NCI-H1436 (cell line): ENCODE measurements at places on chromosomes 7 and 10.

- DNase-seq: no peak
These were observed 41.8 kb downstream of the APBB1IP start for GRCh38 chr10:26479766-26480492.

GRCh38 chr10:28355376-28355775 is 52.5 kb upstream of the MPP7 start:
- DNase-seq: no peak

- no peak for DNase-seq
These were observed 428.5 kb upstream of the MGMT start for GRCh38 chr10:129038522-129038921.

GRCh38 chr7:111091593-111092358 is 849 bp downstream of the LRRN3 start:
- DNase-seq: no peak

GRCh38 chr7:138699661-138700060 is 1.5 kb downstream of the SVOPL start:
- no peak for DNase-seq

- DNase-seq: no peak
These were observed 50.2 kb downstream of the CXCL12 start for GRCh38 chr10:44334621-44335184.

- no peak for DNase-seq
These were observed 9.4 kb downstream of the NUDT5 start for GRCh38 chr10:12186323-12186722.

DNA sequence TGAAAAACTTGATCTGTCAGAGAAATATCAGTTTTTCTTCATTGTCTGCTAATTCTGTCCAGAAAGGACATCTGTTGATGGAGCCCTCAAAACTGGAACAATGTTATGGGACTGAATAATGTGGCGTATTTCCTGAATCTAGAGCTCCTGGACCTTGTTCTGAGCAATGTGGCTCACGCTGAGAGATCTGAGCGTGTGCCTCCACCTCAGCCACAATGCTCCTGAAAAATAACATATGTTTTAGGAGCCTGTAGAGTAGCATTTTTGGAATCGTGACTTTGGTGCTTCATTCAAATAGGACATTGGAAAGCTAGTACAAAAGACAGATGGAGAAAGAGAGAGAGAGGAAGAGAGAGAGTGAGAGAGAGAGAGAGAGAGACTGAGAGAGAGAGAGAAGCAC is 110.3 kb downstream of the BMPER start:
- DNase-seq: no peak

DNA sequence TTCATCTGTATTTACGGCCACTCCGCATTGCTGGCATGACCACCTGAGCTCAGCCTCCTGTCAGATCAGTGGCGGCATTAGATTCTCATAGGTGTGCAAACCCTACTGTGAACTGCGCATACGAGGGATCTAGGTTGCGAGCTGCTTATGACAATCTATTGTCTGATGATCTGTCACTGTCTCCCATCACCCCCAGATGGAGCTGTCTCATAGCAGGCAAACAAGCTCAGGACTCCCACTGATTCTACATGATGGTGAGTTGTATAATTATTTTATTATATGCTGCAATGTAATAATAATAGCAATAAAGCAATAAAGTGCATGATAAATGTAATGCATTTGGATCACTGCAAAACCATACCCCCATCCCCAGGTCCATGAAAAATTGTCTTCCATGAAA is 1172.9 kb upstream of the AUTS2 start:
- no peak for DNase-seq

DNA sequence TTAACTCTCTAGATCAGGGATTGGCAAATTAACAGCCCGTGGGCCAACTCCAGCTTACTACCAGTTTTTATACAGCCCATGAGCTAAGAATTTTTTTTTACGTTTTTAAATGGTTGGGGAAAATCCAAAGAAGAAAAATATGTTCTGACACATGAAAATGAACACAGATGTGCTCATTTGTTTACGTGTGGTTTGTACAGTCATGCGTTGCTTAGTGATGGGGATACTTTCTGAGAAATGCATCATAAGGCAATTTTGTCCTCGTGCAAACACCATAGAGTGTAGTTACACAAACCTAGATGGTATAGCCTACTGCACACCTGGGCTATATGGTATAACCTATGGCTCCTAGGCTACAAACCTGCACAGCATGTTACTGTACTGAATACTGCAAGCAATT is 8.3 kb upstream of the SMKR1 start:
- DNase-seq: no peak

DNA sequence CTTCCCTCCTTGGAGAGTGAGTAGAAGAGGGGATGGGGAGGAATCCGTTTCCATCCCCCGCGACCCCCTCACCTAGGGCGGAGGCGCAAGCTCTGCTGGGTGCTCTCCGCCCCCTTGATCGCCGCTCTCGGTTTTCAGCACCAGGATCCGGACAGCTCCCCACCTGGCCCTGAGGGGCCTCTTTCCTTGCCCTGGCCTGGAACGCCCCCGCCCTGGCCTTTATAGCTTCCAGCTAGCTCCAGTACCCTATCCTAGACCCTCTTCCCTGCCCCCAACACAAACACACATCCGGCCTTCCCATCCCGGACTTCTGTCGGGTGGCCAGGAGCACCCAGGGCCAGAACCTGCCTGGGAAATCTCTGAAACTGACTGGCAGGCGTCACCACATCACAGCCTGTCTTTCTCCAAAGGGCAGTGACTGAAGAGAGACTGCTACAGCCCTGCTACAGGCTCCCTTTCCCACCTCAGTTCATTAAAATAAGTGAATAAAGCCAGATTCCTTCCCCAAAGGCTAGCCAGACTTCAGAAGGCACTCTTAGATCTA is 72.3 kb upstream of the LEP start:
- DNase-seq: no peak

DNA sequence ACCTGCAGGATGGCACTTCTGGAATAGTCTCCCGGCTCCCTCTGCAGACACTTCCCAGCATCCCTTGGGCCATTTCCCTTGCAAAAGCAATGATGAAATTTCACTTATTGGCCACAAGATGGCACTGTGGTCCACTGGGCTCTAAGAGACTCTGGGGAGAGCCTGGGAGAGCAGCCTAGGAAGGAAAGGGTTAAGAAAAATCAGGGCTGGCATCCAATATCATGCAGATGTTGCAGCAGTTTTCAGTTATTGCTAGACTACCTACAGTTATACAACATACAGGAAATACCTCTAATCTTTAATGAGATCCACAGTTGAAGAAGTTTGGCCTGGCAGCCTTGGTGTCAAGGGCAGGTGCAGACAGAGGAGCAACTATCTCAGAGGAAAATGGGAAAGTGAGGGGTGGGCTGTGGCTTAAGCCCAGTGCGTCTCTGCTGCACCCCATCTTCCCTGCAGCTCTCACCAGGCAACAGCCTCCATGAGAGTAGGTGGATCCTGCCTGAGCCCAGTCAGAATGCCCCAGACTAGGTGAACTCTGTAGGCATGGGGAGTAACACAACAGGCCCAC is 100.2 kb upstream of the PRSS58 start:
- DNase-seq: no peak

DNA sequence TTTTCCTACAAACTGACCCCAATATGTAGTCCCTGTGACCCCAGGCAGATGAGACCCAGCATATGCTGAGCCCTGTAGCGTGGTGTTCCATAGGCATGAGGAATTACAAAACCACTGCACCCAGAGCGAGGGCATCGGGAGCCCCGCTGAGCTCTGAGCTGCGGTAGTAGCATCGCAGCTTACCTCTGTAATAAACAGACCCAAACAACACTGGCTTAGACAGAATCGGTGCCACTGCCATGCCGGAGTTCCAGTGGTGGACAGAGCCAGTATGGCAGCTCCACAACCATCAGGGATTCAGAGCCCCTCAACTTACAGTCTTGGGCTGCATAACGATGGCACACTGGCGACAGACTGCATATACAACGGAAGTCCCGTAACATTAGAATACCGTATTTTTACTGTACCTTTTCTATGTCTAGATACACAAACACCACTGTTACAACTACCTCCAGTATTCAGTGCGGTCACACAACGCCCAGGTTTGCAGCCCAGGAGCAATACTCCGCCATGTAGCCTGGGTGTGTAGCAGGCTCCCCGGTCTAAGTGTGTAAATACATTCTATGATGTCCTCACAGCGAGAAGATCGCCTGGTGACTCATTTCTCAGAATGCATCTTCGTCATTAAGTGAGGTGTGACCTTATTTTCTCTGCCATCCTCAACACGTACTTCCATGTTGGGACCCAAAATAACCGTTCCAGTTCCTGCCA is 68.8 kb downstream of the PROSER2 start:
- DNase-seq: no peak

DNA sequence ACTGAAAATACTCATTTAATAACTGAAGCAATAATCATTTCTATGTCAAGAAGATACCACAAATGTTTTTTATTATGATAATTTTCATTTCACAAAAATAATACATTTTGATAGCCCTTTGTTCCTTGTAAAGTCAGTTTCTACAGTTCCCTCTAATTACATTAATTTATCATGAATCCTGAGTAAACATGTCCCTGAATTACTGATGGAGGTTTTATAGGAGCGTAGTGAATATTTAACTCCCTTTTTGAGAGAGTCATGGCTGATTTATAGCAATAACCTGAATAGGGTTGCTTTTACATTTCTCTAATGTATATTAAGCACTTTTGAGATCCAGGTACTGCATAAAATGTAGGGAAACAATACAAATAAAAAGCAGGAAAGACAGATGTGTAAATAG is 216.0 kb upstream of the DKK1 start:
- DNase-seq: no peak

DNA sequence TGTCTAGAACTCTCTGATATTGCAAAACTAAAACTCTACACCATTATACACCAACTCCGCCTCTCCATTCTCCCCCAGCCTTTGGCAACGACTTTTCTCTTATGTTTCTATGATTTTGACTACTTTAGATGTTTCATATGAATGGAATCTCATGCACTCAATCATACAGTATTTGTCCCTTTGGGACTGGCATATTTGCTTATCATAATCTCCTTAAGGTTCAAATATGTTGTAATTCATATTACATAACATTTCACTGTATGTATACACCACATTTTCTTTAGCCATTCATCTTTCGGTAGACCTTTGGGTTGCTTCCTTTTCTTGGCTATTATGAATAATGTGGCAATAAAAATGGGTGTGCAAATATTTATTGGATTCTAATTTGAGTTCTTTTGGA is 164.4 kb downstream of the ARL4A start:
- no peak for DNase-seq

GRCh38 chr7:24896031-24896501 is 83.9 kb downstream of the OSBPL3 start:
- no peak for DNase-seq

GRCh38 chr7:21671859-21672258 is 129.0 kb downstream of the DNAH11 start:
- no peak for DNase-seq

DNA sequence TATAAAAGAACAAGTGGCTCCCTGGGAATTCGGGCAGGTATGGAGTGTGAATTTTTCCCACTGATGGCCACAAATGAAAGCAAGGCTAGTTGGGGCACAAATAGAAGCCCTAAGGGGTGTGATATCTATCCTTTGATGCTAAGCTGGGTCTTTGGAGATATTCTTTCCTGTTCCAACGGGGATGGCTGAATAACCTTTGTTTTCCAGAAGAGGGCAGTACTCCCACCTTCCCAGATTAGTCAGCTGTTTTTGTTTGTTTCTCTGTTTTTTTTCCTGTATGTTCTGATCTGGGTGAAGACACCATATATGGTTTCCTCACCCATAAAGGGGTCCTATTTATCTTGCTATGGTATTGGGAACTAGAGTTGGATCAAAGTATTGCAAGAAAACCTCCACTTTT is 947.7 kb upstream of the SORCS1 start:
- DNase-seq: no peak

GRCh38 chr7:52831321-52831720 is 204.1 kb upstream of the POM121L12 start:
- DNase-seq: no peak

GRCh38 chr7:69843653-69844052 is 245.4 kb downstream of the AUTS2 start:
- no peak for DNase-seq

GRCh38 chr10:8311526-8312070 is 257.1 kb downstream of the GATA3 start:
- DNase-seq: no peak

DNA sequence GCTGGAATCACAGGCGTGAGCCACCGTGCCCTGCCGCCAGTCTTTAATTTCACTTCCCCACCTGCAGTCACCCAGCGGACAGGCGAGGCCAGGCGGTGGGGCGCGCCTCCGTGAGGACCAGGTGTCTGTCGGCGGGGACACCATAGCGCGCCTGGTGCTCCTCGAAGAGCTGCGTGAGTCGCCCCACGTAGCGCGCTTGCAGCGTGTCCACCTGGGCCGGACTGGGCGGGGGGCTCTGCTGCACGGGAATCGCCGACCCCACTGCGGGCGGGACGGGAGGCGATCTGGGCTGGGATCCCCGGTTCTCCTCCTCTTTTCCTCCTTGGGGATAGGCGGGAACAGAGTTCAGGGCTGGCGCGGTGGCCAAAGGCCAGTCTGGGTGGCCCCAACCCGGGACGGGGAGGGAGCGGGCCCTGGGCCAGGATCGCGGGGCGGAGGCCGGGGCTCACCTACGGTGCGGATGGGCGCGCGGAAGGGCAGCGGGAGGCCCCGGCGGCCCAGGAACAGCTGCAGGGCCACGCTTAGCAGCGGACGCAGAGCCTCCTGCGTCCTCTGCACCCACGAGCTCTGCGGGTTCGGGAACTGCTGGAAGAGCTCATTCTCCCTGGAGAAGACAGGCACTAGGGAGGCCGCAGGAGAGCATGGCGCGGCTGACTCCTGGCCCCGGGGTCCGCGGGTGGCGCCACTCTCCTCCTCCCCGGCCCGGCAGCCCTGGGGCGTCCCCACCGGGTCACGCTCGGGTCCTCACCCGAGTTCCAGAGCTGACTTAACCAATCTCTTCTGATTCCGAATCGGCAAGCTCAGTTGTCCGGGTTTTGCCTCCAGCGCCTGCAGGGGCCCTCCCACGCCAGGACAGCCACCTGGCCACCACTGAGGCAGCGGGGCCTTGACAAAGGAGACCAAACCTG is 1.1 kb upstream of the MOGAT3 start:
- DNase-seq: no peak

DNA sequence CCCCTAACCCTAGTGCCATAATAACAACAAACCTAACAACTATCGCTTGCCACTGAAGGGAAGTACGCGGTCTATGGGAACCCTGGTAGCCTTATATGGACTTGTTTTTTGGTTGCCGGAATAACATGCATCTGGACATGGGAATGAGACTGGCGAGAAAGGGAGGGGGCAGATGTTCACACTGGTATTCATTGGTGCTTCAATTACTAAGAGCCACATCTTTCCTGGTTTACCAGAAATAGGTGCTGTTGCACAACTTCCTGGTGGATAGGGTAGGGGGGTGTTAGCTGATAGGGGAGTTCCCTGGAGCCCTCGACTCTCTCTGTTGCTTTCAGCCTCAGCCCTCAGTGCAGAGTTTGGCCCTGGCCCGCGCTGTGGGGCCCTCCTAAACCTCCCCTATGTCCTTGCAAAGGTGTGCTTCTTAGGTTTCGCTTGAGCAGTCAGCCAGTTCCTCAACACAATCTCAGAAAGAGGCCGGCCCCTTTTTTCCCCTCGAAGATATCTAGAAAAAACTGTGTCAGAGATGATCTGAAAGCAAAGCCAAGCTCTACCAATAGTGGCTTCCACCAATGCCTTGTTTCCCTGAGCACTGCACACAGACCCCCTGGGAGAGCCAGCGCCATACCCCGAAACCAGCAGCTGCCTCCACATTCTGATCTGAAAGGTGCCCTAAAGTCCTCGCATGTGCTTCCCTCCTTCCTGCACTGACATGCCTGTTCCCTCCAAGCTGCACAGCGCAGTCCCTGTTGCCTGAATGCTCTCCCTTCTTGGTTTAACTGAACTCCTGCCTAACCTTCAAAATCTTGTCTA is 13.5 kb downstream of the TBXAS1 start:
- no peak for DNase-seq
